GM12878 (cell line): ENCODE measurements at places on chromosomes 2 and 18. TPM values are rescaled to one million over a fixed set of nuclear protein-coding genes. Genes with fewer than 3 reads are reported as not detected.

DNA sequence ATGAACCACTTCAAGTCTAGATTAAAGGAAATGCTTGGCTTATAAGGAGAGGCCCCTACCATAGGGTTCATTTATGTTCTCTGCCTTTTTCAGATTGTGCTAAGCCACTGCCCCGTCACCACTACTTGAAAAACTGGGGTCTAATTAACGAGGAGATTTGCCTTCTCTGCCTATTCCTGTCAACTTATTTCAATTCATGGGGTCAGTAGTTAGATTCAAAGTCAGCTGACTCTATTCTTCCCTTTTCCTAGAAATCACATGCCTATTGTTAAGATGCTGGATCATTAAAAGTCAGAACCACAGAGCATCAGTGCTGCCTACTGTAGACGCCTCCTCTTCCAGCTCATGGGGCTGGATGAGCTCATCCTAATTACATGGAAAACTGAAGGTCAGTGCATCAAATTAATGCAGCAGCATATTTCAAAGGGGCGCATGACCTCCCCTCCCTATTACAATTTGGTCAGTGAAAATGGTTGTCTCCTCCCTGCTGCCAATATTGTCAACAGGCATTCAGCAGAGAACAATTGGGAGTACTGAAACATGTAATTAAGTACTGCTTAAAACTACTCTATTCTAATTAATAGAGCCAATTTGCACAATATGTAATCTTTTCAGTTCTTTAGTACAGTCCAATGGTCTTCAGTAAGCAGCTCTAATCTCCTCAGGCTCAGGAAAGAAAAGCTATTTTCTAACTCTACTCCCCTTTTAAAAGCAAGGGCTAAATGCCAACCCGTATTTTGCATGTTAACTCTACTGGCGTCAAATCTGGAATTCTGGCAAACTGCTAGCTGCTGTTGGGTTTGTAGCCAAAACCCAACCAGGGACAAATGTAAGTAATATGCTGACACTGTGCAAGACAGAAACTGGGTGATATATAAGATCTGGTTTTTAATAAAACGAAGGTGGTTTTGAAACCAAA lies 117.4 kb upstream of the ITGB6 start:
- H3K27me3 ChIP-seq, result no peaks in the 10 kb centered on the region
- no peak for DNase-seq
- H3K27ac ChIP-seq, result no peak overlapping the region

DNA sequence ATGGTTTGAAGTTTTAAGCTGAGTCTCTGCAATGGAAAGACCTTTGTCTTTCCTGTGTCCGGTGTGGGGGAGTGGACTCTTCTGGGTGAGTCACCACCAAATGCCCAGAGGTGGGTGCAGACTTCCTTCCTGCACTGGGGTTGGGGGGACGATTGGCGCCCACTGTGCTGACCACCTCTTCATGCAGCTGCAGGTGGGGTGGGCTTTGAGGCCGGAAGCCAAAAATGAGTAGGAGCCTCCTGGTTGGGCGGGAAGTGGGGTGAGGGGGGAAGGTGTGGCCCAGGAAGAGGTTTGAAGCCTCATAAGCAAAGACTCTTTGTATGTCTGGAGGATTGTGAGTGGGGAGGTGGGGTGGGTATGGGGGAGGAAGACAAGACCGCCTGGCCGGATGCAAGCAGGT lies 27.6 kb downstream of the PAX8 start:
- peaks cover 8% of the 10 kb centered on the region; the same call in 1 of the 2 replicates for H3K4me1 ChIP-seq
- H3K27me3 ChIP-seq, result no peaks in the 10 kb centered on the region
- no peak overlapping the region for H3K4me3 ChIP-seq
- H3K27ac ChIP-seq, result no peak overlapping the region
- H3K36me3 ChIP-seq, result no peaks in the 10 kb centered on the region
- DNase-seq, result no peak

- H3K36me3 ChIP-seq, result no peaks in the 10 kb centered on the region
- H3K4me1 ChIP-seq, result no peaks in the 10 kb centered on the region
- H3K27ac ChIP-seq, result no peak overlapping the region
- DNase-seq, result no peak
- no peak overlapping the region for H3K4me3 ChIP-seq
- H3K27me3 ChIP-seq, result no peaks in the 10 kb centered on the region
Observed at GRCh38 chr18:64208516-64208915, 59.6 kb upstream of the LINC00305 start.

ALLC gene
- total RNA-seq, result not detected in 2 replicates

DNA sequence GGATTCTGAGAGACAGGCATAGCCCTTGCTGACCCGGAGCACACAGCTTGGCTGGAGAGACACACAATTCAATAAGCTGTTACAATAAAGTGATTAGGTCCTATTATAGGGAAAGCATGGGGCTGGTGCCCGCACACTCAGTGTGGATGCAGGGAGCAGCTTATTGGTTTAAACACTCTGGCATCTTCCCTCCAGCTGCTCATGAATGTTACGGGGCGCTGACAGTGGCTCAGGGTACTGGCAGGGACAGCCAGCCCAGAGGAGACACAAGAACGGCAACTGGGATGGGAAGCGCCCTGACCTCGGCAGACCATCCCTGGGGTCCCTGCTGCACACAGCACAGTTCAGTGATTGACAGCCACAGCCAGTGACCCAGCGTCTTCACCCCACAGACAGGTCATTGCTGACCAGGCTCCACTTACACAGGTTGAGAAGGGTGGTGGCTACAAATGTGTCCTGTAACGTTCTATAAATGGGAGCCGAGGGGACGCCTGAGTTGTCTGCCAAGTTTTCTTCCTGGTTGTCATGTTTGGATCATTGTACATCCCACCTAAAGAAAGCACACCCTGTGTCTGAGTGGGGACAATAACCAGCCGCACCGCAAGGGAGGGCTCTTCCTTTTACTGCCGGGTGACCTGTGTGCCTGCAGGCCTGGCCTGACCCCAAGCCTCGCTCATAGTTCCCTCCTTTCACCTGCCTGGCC lies 60.3 kb downstream of the SH3BP4 start:
- H3K36me3 ChIP-seq, result no peaks in the 10 kb centered on the region
- H3K27ac ChIP-seq, result no peak overlapping the region
- no peaks in the 10 kb centered on the region for H3K27me3 ChIP-seq
- no peaks in the 10 kb centered on the region for H3K4me1 ChIP-seq
- no peak for DNase-seq

DNA sequence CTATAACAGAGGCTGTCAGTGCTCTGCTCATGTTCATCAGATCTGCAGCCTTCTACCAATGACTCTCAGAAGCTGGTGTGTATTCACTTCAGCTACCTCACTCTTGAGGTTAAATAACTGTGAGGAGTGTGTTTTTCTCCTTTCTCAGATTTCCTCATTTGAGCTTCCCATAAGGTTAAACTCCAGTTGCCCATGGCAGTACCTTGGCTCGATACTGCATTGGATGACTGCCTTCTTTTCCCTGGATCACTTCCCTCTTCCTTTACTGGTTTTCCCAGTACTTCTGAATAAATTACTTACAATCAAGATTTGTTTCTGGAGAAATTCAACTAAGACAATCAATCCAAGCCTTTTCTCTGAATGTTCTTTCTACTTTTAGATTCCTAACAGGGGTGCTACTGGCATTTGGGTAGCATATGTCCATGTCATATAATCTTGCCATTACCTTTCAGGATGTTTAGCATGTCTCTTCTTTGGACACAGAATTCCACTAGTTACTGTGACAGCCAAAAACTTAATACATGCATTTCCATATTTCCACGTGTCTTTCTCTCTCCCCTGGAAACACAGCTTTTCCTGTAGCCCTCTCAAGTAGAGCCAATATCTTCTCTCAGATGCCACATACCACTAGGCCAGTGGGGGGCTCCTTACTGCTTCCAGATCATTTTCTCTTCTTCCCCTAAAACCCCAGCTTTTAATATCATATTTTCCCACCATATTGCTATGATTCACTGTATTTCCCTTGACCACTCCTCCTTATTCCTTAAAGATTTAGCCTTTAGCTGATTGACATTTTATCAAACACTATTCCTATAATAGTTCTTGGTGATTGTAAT lies 15.0 kb upstream of the SPOPL start:
- H3K27me3 ChIP-seq, result no peaks in the 10 kb centered on the region
- H3K36me3 ChIP-seq, result no peaks in the 10 kb centered on the region
- no peak for DNase-seq
- no peak overlapping the region for H3K4me3 ChIP-seq

DNA sequence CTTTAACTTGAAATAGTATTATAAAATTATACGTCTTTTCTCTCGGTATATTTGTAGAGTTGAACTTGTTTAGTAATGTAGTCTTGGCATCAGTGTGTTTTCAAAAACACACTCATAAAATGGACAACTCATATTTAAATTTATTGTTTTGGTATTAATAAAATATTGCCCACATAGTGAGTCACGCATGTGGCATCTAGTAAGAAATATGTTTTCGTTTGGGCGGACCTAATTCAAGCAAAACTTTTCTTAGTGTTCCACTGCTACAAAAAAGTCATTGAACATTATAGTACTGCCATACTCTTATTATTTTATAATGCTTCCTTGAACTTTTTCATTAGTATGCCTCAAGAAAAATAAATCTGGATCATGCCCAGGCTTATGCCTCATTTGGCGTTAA lies 31.1 kb upstream of the FAM237A start:
- H3K4me1 ChIP-seq, result no peaks in the 10 kb centered on the region
- no peaks in the 10 kb centered on the region for H3K27me3 ChIP-seq
- H3K4me3 ChIP-seq, result no peak overlapping the region

DNA sequence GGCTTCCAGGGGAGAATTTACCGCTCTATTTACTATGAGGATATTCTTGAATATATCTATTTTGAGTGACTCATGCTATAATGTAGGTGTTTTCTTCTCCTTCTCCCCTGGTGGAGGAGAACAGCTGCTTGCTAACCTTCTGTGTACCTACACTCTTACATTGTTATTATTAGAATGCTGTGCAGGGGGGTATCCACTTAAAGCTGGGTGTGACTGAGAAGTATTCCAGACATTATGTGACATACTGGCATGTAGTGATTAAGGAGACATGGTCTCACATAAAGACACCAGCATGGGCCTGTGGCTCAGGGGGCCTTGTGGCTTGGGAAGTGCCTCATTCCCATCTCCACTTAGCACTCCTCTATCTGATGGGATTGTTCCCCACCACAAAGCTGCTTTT lies 287.9 kb downstream of the PTPRM start:
- H3K27ac ChIP-seq, result no peak overlapping the region
- H3K27me3 ChIP-seq, result no peaks in the 10 kb centered on the region
- no peaks in the 10 kb centered on the region for H3K36me3 ChIP-seq
- no peaks in the 10 kb centered on the region for H3K4me1 ChIP-seq
- H3K4me3 ChIP-seq, result no peak overlapping the region

DNA sequence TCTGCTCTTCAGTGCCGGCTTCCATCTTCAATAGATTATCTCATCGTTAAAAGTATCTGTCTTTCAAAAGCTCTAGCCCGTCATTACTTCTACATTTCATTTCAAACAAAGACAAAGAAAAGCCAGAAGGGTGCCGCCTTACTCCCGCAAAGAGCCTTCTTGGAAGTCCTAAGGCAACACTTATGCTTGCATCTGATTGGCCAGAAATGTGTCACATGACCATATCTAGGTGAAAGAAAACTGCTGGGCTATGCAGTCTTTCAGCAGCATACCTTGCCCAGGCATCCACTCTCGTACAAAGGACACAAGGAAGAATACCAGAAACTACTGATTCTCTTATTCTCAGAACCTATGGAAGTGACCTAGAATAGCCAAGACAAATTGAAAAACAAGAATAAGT lies 217.1 kb upstream of the SLC35G4 start:
- no peak overlapping the region for H3K4me3 ChIP-seq
- no peaks in the 10 kb centered on the region for H3K4me1 ChIP-seq
- H3K27ac ChIP-seq, result no peak overlapping the region

UGT1A8 gene
- total RNA-seq, result not detected in 2 replicates

DNA sequence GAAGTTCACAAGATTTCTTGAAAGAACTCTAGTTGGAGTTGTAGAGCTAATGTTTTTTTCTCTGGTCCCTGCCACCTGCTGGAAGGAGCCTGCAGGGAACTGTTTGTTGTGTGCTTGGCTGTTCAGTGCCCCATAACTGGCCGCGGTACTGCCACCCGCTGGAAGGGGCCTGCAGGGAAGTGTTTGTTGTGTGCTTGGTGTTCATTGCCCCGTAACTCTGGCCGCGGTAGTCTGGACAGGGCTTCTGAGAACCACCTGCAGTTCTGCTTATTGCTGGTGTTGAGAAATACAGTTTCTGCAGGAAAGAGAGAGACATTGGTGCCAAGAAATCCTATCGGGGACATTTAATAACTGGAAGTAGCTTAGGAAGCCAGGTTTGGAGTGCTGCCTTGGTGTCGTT lies 58.1 kb downstream of the AGAP1 start:
- DNase-seq, result no peak
- no peak overlapping the region for H3K27ac ChIP-seq
- H3K4me3 ChIP-seq, result no peak overlapping the region
- H3K36me3 ChIP-seq, result no peaks in the 10 kb centered on the region
- no peaks in the 10 kb centered on the region; the same call in 1 of the 2 replicates for H3K27me3 ChIP-seq
- no peaks in the 10 kb centered on the region for H3K4me1 ChIP-seq

MTIF2 gene
- total RNA-seq, result 33.4 and 34.1 TPM in 2 replicates
